RWPE2 (cell line): ENCODE measurements at places on chromosomes 11 and 22.

DNA sequence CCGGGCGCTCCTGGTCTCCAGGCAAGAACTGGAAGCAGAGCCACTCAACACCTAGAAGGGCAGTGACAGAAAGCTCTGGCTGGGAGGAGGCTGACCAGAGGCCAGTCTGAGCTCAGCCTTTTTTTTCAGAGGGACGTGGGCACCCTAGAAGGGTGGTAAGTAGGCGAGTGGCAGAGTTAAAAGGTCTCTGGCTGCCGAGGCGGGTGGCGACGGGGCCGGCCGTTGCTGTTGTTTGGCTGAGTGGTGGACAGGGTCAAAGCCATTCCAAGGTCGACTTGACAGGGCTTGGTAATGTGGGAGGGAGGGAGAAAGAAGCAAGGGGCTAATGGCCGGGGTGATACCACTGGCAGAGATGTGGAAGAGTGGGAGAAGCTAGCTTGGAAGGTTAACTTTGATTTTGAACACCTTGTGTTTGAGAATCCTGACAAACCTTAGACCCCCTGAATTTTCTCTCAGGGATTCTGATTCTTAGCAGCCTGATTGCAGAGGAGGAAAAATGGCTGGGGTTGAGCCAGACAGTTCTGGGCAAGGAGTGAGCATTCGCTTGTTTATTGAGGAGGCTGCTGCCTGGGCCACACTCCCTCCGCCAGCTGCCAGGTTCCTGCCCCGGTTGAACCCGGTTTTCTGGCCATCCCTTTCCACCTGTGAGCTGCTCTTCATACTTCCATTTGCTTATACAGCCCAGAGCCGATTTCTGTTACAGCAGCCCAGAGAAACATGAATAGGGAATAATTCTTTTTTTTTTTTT, 868 bp upstream of the SYCE3 start:
- DNase-seq = no peak

GRCh38 chr11:46249103-46249937, 28.1 kb upstream of the CREB3L1 start:
- no peak for DNase-seq

- no peak for DNase-seq
Measured at GRCh38 chr22:39364714-39365491, 15.1 kb downstream of the SYNGR1 start.

- no peak for DNase-seq
Measured at GRCh38 chr22:48528221-48528915, 1299.3 kb downstream of the BRD1 start.

DNA sequence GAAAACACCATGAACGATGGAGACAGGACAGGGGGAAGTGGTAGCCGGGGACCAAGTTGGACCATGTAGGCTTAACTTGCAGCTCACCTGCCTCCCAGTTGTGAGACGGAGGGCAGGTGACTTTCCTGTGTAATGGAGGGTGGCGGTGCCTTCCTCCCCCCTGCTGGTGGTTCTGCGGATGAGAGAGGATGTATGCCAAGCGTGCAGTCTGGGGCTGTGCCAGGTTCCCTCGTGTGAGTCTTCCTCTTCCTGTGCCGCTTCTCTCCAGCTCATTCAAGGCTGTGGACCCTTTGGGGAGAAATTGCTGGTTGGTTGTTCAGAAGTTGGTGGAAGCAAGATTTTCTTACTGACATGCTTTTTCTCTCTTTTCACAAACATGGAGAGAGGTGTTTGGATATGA, 35.1 kb downstream of the MPPED1 start:
- DNase-seq = no peak

DNA sequence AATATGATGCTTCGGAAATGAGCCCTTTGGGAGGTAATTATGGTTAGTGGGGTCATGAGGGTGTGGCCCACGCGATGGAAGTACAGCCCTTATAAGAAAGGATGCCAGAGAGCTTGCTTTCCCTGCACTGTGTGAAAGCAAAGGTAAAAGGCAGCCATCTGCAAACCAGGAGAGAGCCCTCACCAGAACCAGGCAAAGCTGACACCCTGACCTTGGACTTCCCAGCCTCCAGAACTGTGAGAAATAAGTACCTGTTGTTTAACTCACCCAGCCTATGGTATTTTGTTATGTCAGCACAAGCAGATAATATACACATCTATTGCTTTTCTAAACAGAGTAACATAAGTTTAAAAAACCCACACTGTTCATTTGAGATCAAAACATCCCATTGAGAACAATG, 50.7 kb downstream of the SYN3 start:
- no peak for DNase-seq

GRCh38 chr11:44096360-44097185, 1.1 kb downstream of the EXT2 start:
- DNase-seq = no peak

- no peak for DNase-seq
Measured at GRCh38 chr11:61718046-61718531, 34.3 kb upstream of the MYRF start.

GRCh38 chr22:31828739-31829138, 74.9 kb downstream of the DEPDC5 start:
- no peak for DNase-seq

DNA sequence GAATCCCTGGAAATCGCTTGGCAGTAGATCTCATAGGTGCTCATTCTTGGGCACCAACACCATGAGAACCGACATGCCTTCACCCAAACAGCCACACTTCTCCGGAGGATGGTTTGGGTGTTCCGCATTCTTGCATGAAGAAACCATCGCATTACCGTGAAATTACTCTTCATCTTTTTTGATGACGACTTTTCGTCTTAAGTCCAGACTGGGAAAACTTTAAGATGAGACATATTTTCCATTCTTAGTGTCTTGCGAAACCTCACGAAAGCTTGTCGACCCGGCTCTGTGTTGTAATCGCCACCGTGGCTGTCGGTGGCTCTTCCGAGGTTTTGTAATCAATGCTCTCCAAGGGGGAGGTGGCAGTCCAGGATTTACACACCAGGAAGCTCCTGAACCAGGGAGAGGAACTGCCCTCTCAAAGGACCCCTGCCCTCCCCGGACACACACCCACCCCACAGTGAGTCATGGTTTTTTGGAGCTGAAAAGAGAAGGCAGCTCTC, 1.7 kb downstream of the TOM1 start:
- DNase-seq = no peak

- DNase-seq = no peak
Measured at GRCh38 chr11:1563149-1563638, 8.9 kb downstream of the DUSP8 start.

- no peak for DNase-seq
Measured at GRCh38 chr22:48444320-48445112, 1383.2 kb downstream of the BRD1 start.

- DNase-seq = no peak
Measured at GRCh38 chr22:39658367-39658766, 87.8 kb downstream of the CACNA1I start.

DNA sequence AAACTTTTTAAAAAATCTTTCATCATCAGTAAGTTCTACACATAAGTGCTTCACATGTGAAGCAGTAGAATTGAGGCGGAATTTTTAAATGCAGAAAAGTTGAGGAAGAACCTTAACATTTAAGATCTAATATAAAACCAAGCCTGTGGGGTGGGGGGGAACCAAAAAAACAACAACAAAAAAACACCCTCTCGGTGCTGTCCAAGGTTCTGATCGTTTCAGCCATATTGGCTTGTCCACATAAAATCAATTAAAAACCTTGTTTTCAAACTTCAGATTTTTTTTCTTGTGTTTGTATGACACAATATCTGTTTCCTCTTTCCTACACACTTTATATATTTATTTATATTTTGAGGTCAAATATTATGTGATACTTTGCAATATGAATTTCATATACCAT, 130.0 kb downstream of the WNT7B start:
- no peak for DNase-seq

DNA sequence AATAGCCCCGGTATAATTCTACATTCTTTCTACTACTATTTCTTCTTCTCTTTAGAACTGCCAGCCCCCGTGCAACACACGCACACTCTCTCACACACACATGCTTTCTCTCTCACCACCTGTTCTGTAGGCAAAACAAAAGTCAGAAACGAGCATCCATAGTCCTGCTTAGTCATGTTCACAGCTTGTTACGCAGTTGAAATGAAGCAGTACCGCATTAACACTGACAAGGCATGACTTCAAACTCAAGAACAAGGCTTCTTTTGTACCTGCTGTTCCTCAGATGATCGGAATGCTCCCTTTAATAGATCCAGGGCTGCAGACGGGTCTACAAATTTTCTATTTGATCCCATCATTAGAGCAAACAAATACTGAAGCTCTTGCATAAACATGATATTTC, 42.2 kb downstream of the USP28 start:
- no peak for DNase-seq

- no peak for DNase-seq
Measured at GRCh38 chr22:26095256-26095956, 73.9 kb upstream of the SEZ6L start.

DNA sequence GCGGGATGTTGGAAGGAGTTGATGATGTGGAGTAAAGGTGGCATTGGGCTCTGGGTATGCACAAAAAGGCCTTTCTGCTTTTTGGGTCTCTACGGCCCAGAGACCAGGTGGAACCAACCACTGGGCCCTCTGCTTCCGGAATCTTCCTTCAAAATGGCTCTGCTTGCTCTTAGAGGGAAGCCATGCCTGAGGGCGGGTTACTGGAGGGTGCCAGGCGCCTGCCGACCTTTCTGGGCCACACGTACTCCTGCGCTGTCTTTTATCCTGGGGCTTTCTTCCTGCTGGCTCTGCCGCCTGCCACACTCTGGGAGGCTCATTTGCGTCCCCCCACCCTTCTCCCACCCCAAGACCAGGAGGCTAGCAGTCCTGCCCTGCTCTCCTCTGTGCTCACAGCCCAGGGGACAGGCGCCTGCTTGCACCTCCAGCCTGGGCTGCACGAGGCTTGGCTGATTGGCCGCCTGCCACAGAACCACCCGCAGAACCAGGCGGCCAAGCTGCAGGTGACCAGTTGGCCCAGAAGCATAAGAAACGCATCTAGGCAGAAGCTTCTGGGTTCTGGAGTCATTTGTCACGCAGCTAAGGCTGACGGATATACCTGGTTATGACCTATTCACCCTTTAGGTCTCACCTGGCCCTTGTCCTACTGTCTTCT, 536.9 kb downstream of the TBC1D22A start:
- DNase-seq = no peak

GRCh38 chr11:2444821-2445745, at the start of gene KCNQ1:
KCNQ1 (plus strand) TSS chr11:2445008; CDS start chr11:2445099, 91 bp downstream.
- peak; percentile 41 for DNase-seq

DNA sequence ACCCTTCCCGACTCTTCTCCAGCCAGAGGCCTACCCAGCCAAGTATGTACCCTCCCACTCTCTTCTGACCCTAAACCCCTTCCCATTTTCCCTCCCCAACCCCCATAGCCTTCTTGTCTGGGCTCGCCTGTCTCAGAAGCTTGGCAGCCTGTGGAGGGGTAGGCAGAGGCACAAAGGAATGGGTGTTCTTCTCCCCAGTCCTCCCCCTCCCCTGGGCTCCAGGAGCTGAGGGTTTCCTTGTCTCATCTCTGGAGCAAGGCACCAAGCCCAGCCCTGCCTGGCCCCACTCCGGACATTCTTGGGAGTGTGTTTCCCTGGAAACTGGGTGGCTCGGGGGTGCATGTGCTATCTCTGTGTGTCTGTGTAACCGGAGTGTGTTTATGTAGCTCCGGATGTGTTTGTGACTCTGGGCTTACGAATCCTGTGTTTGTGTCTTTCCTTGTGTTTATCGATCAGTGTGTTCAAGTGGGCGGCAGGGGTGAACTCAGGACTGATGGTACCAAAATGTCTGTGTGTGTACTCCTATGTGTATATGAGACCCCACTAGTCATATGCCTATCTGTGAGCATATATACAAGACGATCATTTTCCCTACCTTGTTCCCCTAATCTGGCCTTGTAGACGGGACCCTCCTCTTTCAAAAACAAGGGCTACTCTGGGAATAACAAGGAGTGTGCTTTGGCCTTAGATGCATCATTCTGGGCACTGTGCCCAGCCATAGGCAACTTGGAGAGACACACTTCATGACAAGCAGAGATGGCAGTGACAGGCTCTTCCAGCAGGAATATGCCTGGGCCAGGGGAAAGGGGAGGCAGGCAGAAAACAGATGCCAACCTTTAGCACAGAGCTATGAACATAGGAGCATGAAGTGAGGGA, 10.9 kb downstream of the PHLDB1 start:
- DNase-seq = no peak

GRCh38 chr11:68517121-68517741, 56.7 kb downstream of the PPP6R3 start:
- DNase-seq = no peak

- no peak for DNase-seq
Measured at GRCh38 chr11:934527-934926, 8.9 kb downstream of the AP2A2 start.

- DNase-seq = no peak
Measured at GRCh38 chr22:44423556-44424358, 74.3 kb downstream of the RTL6 start.

DNA sequence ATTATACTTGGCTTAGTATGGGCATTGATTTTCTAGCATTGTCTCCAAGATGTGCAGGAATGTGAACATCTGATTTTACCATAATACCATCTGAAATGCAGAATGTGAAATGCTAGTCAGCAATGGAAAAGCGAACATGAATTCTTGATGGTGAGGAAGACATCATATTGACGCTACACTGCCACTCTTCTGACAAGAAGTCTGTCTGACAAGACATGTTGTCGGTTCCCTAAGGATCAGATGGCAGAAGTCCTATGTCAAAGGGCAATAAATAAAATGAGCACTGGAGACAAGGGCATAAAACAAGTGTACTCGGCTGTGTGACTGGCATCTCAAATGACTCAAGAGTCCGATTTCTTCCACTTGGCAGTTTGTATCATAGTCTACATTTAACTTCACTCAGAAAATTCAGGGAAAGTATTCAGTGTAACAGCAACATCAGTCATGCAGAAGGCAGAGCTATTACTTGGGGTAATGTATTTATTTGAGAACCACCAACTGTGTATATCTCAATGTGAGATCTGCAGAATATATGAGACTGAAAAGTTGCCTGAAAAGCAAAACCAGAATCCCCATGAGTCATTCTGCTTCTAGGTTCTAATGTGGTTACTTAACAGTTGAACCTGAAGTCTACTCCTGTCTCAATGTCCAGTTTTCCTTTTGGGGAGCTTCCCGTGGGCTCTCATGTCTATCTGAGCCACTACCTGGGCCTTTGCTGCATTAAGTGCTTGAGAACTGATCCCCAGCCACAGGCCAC, 51.5 kb downstream of the SLC17A6 start:
- DNase-seq = no peak

GRCh38 chr11:74072721-74073120, 63.8 kb upstream of the UCP3 start:
- no peak for DNase-seq

GRCh38 chr11:83033371-83033770, 38.3 kb downstream of the RAB30 start:
- no peak for DNase-seq

- no peak for DNase-seq
Measured at GRCh38 chr11:132284048-132284447, 913.6 kb downstream of the NTM start.

GRCh38 chr11:47950396-47950795, 30.0 kb upstream of the PTPRJ start:
- DNase-seq = no peak

DNA sequence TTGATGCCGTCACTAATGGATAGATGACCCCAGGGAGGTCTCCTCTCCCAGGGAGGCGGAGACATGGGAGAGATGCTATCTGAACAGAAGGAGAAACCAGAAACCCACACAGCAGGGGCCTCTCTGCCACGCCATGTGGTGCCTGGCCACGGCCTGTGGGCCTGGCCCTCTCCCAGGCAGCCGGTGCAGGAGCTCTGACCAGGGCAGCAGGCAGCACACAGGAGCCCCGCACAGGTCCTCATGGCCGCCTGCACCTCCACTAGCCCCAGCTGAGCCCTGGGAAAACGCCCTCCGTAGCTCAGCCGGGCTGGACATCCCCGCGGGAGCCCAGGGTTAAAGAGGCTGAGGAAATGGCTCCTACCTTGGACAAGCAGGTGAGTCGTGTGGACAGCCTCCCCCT, 19.8 kb downstream of the IGSF9B start:
- peak; percentile 38 for DNase-seq
